Occipital lobe (tissue), 3 donors: ENCODE measurements at places on chromosomes 1 and 21. TPM values are rescaled to one million over a fixed set of nuclear protein-coding genes. Genes with fewer than 3 reads are reported as not detected.

DNA sequence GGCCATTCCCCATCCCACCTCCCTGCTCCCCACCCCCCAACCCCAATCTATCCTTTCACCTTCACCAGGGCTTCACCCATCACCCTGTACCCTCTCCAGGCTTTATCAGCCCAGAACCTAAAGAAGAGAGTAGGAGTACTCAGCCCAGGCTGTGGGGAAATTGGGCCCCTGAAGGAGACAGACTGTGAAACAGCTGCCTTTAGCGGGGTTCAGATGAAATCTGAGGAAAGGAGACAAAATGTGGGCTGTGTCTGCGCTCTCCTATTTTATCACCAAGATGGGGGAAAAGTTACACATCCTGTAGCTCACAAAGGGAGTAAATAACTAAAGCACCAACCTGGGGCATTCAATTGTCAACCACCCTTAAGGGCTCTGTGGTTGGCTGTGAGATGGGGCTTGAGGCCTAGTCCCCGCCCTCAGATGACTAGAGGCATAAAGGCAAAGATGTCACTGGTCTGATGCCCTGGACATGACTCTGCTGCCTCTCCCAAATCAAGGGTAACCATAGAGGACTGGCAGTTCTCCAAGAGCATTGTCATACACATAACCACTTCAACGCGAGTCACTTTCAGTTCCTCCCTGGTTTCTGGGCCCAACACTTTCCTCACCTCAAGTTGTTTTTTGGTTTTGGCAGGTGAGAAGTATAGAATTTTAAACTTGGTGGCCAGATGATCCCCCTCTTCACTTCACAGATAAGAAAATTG, 30.0 kb downstream of the SLC27A3 start:
- no peak for DNase-seq

The LCE1B gene
- not detected for total RNA-seq

- DNase-seq, result no peak
Observed at GRCh38 chr1:233679030-233679429, 65.1 kb downstream of the KCNK1 start.

DNA sequence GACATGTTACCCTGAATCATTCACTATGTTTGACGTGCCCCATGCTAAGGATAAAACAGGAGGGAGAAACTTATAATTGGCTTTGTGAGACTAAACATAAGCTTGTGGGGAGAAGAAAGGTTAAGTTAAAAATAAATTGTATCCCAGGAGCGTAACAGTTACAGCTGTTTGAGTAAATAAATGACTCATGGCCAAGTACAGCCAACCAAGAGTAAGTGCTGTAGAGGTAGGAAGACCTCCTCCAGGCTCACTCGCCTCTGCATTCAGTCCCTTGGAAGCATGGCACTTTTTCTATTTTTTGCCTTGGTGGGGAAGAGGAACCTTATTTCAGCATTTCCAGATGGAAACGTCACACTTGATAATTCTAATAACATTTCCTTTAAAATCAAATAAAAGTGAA, 116.5 kb downstream of the ZP4 start:
- no peak for DNase-seq

GRCh38 chr21:41445465-41445862, 19.4 kb downstream of the MX1 start:
- DNase-seq, result no peak

GRCh38 chr1:32758177-32758794, 55.7 kb upstream of the SYNC start:
- no peak for DNase-seq

The CFHR2 gene
- not detected for total RNA-seq

The SPATA21 gene
- total RNA-seq, result not detected

GRCh38 chr1:233045588-233045987, 95.2 kb downstream of the NTPCR start:
- DNase-seq, result no peak
